ENCODE measurements at places on chromosomes 5 and 9.

- no peak for DNase-seq
Measured at GRCh38 chr5:16918156-16918555, 17.9 kb downstream of the MYO10 start.

- peak; percentile 21 for DNase-seq
Measured at GRCh38 chr5:16935231-16936149, 598 bp downstream of the MYO10 start.

DNA sequence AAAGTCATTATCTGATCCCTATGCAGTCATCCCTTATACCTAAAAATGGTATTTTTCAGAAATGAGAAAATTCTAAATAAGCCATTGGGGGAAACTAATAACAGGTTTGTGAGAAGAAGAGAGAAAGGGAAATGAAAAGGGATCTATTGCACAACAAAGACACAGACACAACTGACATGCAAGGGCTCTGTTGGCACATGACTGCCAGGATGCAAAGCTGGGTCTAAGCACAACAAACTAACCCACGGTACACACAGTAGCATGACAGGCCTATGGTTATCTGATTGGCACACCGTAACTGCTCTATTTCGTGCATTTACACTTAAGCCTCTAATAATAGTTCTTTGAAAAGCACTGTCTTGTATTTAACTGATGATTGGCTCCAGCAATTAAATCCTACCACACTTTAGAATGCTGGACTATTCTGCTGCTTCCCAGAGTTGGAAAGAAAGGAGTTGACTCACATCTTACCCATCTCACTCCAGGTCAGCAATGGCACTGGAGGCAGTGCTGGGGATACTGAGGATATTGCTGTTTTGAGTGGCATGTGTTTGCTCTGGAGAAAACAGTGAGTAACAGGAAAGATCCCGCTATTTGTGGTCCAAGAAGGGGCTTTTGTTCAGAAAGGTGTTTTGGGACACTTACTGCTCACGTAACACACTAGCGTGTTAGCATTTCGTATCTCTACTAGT is 328.3 kb downstream of the GLIS3 start:
- no peak for DNase-seq

- DNase-seq, result peak; percentile 38
Measured at GRCh38 chr5:41748631-41749030, 121.6 kb downstream of the OXCT1 start.

DNA sequence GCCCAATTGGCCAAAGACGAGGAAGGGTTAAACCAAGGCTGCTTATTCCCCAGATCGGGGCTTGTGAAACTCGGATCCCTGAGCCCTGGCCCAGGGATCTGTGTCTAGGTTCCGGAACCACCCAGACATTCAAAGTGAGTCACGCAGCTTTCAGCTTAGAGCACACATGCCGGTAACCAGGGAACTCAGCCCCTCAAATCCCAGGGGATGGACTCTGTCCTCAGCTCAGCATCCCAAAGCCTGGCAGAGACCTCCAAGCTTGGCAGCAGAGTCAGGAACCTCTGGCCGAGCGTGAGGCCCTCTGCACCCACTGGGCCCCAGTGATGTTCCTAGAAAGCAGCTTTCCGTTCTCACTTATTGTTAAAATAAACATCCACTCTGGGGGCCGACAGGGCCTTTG is 5.1 kb downstream of the PNPLA7 start:
- DNase-seq, result no peak

DNA sequence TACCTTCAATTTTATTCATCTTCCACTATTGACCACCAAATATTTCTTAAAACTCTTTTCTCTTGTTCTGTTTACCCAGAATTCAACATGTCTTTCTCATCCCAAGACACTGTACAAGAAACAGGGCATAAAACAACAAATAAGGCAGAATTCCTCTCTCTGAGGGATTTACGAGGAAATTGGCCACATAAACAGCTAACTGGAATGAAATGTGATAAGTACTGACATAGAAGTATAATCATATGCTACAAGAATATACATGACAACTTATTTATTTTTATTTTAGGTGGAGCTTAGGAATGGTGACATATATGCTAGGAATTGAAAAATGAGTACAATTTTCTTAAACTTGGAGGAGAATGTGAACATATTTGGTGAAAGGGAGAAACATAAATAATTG is 48.8 kb upstream of the FBN2 start:
- DNase-seq, result no peak

All from GM10248 (cell line).